ENCODE measurements at places on chromosomes 6 and 20.

DNA sequence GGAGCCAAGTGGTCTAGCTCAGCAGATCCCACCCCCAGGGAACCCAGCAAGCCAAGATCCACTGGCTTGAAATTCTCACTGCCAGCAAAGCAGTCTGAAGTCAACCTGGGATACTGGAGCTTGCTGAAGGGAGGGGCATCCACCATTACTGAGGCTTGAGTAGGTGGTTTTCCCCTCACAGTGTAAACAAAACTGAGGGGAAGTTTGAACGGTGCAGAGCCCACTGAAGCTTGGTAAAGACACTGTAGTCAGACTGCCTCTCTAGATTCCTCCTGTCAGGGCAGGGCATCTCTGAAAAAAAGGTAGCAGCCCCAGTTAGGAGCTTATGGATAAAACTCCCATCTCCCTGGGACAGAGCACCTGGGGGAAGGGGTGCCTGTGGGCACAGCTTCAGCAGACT lies 819.5 kb upstream of the EPHA7 start:
- DNase-seq: no peak

DNA sequence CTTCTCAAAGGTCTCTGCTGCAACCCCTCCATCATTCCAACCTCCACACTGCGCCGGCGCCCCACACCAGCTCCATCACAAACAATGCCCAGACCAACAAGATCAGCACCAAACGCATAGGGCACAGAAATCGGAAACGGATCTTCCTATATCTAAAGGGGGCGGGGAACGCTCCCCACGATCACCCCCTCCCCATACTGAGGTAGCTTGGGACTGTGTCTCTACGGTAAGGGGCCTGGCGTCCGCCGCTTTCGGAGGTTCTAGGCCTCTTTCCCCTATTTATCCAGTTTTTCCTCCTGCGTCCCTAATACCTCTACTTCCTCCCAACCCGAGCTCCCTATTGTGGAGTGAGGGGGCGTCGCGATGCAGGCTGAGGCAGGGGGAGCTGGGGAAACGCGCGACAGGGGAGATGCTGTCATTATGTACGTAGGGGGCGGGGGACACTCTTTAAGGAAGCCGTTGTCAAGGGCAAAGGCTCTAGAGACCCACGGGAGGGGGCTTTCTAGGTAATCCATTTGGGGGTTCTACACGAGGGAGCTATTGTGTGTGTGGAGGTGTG lies 909 bp downstream of the DNAAF9 start:
- peak; percentile 61 for DNase-seq

DNA sequence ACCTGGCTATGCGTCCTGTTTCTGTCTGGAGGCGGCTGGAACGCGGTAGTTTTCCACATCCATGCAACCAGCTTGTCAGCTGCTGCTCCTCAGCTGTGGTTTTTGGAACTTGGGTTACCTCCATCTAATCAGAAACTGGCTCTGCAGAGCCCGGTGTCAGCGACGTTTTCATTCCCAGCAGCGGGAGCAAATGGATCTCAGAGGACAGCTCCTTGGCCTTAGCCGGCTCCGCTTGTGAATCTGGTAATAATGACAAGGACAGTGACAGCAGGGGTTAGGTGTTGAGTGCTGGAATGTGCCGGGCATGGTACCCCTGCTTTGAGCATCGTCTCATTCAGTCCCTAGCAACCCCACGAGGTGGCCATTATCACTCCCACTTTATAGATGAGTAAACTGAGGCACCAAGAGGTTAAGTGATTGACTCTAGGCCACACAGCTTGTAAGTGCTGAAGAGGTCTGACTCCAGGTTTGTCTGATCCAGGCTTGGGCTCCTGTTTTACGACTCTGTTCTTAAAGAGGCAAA lies 1.3 kb downstream of the SLCO4A1 start:
- DNase-seq: no peak

DNA sequence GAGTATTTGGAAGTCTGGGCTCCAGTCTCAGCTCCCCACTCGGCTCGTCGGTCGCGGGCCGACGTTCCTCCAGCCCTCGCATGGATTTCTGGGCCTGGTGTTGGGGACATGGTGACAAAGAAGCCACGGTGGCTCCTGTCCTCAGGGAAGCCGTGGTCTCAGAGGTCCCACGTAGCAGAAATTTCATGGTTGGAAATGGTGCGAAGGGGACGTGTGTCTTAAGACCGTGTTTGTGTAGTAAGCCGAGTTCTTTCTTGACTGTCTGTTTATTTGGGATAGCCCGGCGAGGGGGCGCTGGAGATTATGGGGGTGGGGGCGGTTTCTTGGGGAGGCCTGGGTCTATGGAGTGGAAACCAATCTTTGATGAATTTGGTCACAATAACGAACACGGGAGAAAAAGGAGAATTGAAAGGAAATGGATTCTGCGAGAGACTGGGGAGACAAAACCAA lies 23.5 kb upstream of the MAP3K7 start:
- peak; percentile 70 for DNase-seq

GRCh38 chr20:59308493-59309201 lies 8.2 kb downstream of the EDN3 start:
- DNase-seq: no peak

- no peak for DNase-seq
Observed at GRCh38 chr20:47708140-47708807, 77.0 kb downstream of the SULF2 start.

GRCh38 chr6:10578723-10579122 lies 57.6 kb downstream of the GCNT2 start:
- DNase-seq: no peak

GRCh38 chr6:99331531-99331930 lies 17.9 kb downstream of the FAXC start:
- no peak for DNase-seq

DNA sequence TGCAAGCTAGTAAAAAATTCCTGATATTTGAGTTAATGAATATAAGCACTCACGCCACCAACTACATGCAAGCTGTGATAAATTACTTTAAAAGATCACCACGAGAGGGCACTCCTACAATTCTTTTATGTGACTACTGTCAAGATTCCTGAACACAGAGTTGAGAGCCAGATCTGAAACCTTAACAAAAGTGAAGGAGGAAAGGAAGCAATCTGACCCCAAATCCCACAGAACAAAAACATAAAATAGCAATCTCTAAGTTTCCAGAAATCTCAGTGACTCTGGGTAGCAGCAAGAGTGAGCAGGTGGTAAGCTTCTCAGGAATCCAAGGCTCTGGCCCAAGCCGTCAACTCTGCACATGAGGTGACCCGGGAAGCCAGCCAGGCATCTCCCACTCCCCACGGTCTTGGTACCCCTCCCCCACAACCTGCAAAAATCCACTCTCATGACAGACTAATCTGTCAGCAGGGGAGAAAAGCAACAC lies 55.1 kb downstream of the STAU1 start:
- DNase-seq: no peak

- DNase-seq: no peak
Observed at GRCh38 chr20:32667027-32667426, 6.7 kb downstream of the C20orf203 start.

GRCh38 chr6:4856785-4857184 lies 80.6 kb downstream of the CDYL start:
- no peak for DNase-seq

DNA sequence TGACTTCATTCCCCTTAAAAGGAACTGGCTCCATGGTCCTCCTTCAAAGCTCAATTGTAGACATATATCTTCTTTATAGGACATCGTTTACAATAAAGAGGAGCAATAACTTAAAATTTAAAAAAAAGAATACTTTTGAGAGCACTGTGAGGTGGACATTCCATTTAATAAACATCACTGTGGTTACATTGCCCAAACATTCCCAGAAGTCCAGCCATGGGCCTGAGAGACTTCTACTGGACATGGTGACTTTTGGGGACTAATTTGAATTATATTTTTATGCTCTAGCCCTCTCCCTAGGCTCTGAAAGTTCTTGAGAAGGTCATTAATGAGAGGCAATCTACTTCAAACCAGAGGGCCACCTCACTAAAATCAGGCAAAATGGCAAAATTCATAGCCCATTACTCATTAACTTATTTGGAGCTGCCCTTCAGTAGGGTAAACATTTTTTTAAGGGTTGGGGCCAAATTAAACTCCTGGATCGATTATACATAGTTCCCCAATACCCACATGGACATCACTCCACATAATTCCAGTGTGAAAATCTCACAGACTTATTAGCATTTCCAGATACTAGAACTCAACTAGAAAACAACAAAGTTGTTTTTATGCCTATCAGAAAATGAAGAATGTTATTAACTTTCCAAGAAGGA lies 17.1 kb downstream of the ISM1 start:
- no peak for DNase-seq
